Aortic smooth muscle cell (primary cell): ENCODE measurements at places on chromosomes 6 and 20. TPM values are rescaled to one million over a fixed set of nuclear protein-coding genes. Genes with fewer than 3 reads are reported as not detected.

Gene WFDC5
- total RNA-seq = not detected in 2 replicates

Gene PNPLA1
- 0.12 TPM in 1 of 2 replicates, not detected in the other for total RNA-seq

Gene FGD2
- not detected in 2 replicates for total RNA-seq

Gene COX4I2
- not detected in 2 replicates for total RNA-seq

Gene TRIM10
- total RNA-seq = under 0.01 and 0.13 TPM in 2 replicates

Gene CAGE1
- 0.06 and 0.13 TPM in 2 replicates for total RNA-seq

Gene SEL1L2
- total RNA-seq = not detected in 2 replicates

Gene RIPPLY2
- total RNA-seq = not detected in 2 replicates

Gene HCRTR2
- total RNA-seq = not detected in 2 replicates

Gene CYP24A1
- total RNA-seq = not detected in 2 replicates

Gene CLIC5
- not detected in 2 replicates for total RNA-seq

Gene AFDN
- 37.1 and 38.8 TPM in 2 replicates for total RNA-seq

Gene CLPSL1
- total RNA-seq = not detected in 2 replicates

Gene MCCD1
- total RNA-seq = not detected in 2 replicates

Gene SLC22A7
- total RNA-seq = not detected in 2 replicates

Gene BANF2
- total RNA-seq = not detected in 2 replicates

Gene ROMO1
- 265 and 380 TPM in 2 replicates for total RNA-seq
